ENCODE measurements at places on chromosomes 3 and 15. TPM values are rescaled to one million over a fixed set of nuclear protein-coding genes. Genes with fewer than 3 reads are reported as not detected.

- DNase-seq = no peak
Measured at GRCh38 chr3:122992133-122992532, 35.4 kb downstream of the SEMA5B start.

The ADAMTS17 gene
- 0.24 TPM for polyA plus RNA-seq

- no peak for DNase-seq
Measured at GRCh38 chr3:181330821-181331563, 341.5 kb upstream of the DNAJC19 start.

- peak; percentile 21 for DNase-seq
Measured at GRCh38 chr3:27423463-27423862, 54.3 kb upstream of the NEK10 start.

Measured in mammary epithelial cell (primary cell).